Myometrial cell (primary cell): ENCODE measurements at places on chromosomes 1 and 21. TPM values are rescaled to one million over a fixed set of nuclear protein-coding genes. Genes with fewer than 3 reads are reported as not detected.

The HHIPL2 gene
- total RNA-seq, result not detected in 2 replicates

The KIF17 gene
- under 0.01 and 1.9 TPM in 2 replicates for total RNA-seq

The NR1I3 gene
- total RNA-seq, result not detected in 2 replicates

The CENPF gene
- 18.2 and 36.0 TPM in 2 replicates for total RNA-seq

The C1orf116 gene
- total RNA-seq, result not detected in 2 replicates

The LCE1E gene
- not detected in 2 replicates for total RNA-seq

The GSTM1 gene
- 31.0 and 32.3 TPM in 2 replicates for total RNA-seq

The EFNA1 gene
- total RNA-seq, result not detected in 2 replicates

The CDK18 gene
- 0.29 and 1.2 TPM in 2 replicates for total RNA-seq

The CTSK gene
- 74.1 and 82.6 TPM in 2 replicates for total RNA-seq

The KRTAP10-11 gene
- total RNA-seq, result not detected in 2 replicates

The KRTAP7-1 gene
- not detected in 2 replicates for total RNA-seq

The NUDT4B gene
- total RNA-seq, result 11.2 and 20.7 TPM in 2 replicates

The PRKAB2 gene
- 6.9 and 11.0 TPM in 2 replicates for total RNA-seq

The TTC34 gene
- under 0.01 TPM in 2 replicates for total RNA-seq

The MYCL gene
- not detected in 2 replicates for total RNA-seq

The CNKSR1 gene
- total RNA-seq, result not detected in 2 replicates

The HOOK1 gene
- total RNA-seq, result 2.0 TPM in 1 of 2 replicates, not detected in the other

The FCRL1 gene
- not detected in 2 replicates for total RNA-seq

The CLCA4 gene
- not detected in 2 replicates for total RNA-seq

The CKS1B gene
- total RNA-seq, result 84.4 and 128 TPM in 2 replicates

The DISP1 gene
- total RNA-seq, result 4.3 and 6.6 TPM in 2 replicates

The PLPP3 gene
- 4.8 and 4.9 TPM in 2 replicates for total RNA-seq

The RGS1 gene
- total RNA-seq, result not detected in 2 replicates

The HDAC1 gene
- total RNA-seq, result 65.6 and 69.5 TPM in 2 replicates

The FCGR2B gene
- total RNA-seq, result not detected in 2 replicates

The OR14K1 gene
- total RNA-seq, result not detected in 2 replicates

The GPR161 gene
- 4.9 and 9.2 TPM in 2 replicates for total RNA-seq

The FCGR3A gene
- not detected in 2 replicates for total RNA-seq

The HCRTR1 gene
- not detected in 2 replicates for total RNA-seq

The TEX38 gene
- not detected in 2 replicates for total RNA-seq

The TRAF3IP3 gene
- not detected in 2 replicates for total RNA-seq

The FAM43B gene
- total RNA-seq, result 0.35 TPM in 1 of 2 replicates, not detected in the other

The MEX3A gene
- total RNA-seq, result 0.58 and 0.71 TPM in 2 replicates

The ARHGEF16 gene
- not detected in 2 replicates for total RNA-seq

The CYP4Z1 gene
- not detected in 2 replicates for total RNA-seq

The TMEM61 gene
- not detected in 2 replicates for total RNA-seq

The PTPRC gene
- 0.18 TPM in 1 of 2 replicates, not detected in the other for total RNA-seq

The LEMD1 gene
- not detected in 2 replicates for total RNA-seq

The WNT4 gene
- total RNA-seq, result 0.18 TPM in 1 of 2 replicates, not detected in the other

The MRPL37 gene
- total RNA-seq, result 144 and 153 TPM in 2 replicates

The ST6GALNAC3 gene
- 0.58 and 2.8 TPM in 2 replicates for total RNA-seq

The SPRR1A gene
- not detected in 2 replicates for total RNA-seq

The TMOD4 gene
- total RNA-seq, result not detected in 2 replicates

The ADAM15 gene
- 84.7 and 112 TPM in 2 replicates for total RNA-seq

The TMEM269 gene
- under 0.01 TPM in 1 of 2 replicates, not detected in the other for total RNA-seq

The FCAMR gene
- not detected in 2 replicates for total RNA-seq

The ANKRD34A gene
- total RNA-seq, result 1.1 and 6.1 TPM in 2 replicates

The ARL8A gene
- total RNA-seq, result 16.7 and 20.2 TPM in 2 replicates

The RNU1-3 gene
- total RNA-seq, result not detected in 2 replicates

The LAPTM5 gene
- total RNA-seq, result not detected in 2 replicates

The ARHGEF2 gene
- 104 and 114 TPM in 2 replicates for total RNA-seq

The AZIN2 gene
- 6.3 and 17.0 TPM in 2 replicates for total RNA-seq
